Endothelial cell of coronary artery (primary cell): ENCODE measurements at places on chromosomes 11 and 22. TPM values are rescaled to one million over a fixed set of nuclear protein-coding genes. Genes with fewer than 3 reads are reported as not detected.

The FBLN1 gene
- total RNA-seq = 0.09 and 3.3 TPM in 2 replicates

The C22orf23 gene
- total RNA-seq = 0.19 and 0.27 TPM in 2 replicates

The BTBD18 gene
- not detected in 2 replicates for total RNA-seq

The MISFA gene
- 0.54 and 1.1 TPM in 2 replicates for total RNA-seq

The OR8B12 gene
- not detected in 2 replicates for total RNA-seq

The GGTLC3 gene
- total RNA-seq = not detected in 2 replicates

The NXPE4 gene
- not detected in 2 replicates for total RNA-seq

The PHOX2A gene
- total RNA-seq = not detected in 2 replicates

The FGF3 gene
- not detected in 2 replicates for total RNA-seq

The TMEM191C gene
- total RNA-seq = 0.38 and 0.54 TPM in 2 replicates

The SMTNL1 gene
- total RNA-seq = not detected in 2 replicates

The SCGB1C1 gene
- total RNA-seq = not detected in 2 replicates

The OR8A1 gene
- not detected in 2 replicates for total RNA-seq

The HBE1 gene
- 0.18 TPM in 1 of 2 replicates, not detected in the other for total RNA-seq

The SLC22A9 gene
- total RNA-seq = not detected in 2 replicates

The C11orf91 gene
- total RNA-seq = 0.38 and 0.54 TPM in 2 replicates

The NXPE1 gene
- total RNA-seq = not detected in 2 replicates

The DLG2 gene
- total RNA-seq = 0.38 and 0.54 TPM in 2 replicates

The MIOX gene
- total RNA-seq = not detected in 2 replicates

The KCNQ1 gene
- 0.09 TPM in 1 of 2 replicates, not detected in the other for total RNA-seq

The C1QTNF4 gene
- 0.18 and 0.28 TPM in 2 replicates for total RNA-seq

The ARHGAP20 gene
- 1.1 TPM in 2 replicates for total RNA-seq
